ENCODE measurements at places on chromosomes 5 and 9.

- DNase-seq: no peak
These were observed 20.2 kb upstream of the AGXT2 start for GRCh38 chr5:35067985-35068384.

GRCh38 chr5:143495110-143495509, 91.6 kb upstream of the NR3C1 start:
- DNase-seq: no peak

GRCh38 chr9:135487281-135488012, 7.9 kb downstream of the PPP1R26 start:
- no peak for DNase-seq

DNA sequence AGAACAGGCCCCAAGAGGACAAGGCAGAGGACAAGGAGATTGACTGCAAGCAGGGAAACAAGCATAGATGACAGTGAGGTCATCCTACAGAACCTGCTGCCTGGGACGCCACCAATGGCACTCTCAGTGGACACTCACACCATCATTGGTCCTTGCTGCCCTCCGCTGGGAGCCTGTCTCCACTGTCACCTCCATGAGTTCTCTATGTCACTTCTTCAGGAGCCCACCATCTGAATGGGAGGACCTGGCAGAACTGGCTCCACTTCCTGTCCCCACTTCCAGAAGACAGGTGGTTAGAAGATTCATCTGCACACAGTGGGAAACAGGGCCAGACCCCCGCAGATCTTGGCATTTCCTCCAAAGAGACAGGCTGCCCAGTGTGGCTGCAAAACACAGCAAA, 188.9 kb downstream of the HSD17B3 start:
- DNase-seq: no peak

GRCh38 chr5:170612256-170612678, 108.4 kb downstream of the KCNIP1 start:
- no peak for DNase-seq

GRCh38 chr5:42851481-42851880, 39.8 kb upstream of the SELENOP start:
- DNase-seq: no peak

DNA sequence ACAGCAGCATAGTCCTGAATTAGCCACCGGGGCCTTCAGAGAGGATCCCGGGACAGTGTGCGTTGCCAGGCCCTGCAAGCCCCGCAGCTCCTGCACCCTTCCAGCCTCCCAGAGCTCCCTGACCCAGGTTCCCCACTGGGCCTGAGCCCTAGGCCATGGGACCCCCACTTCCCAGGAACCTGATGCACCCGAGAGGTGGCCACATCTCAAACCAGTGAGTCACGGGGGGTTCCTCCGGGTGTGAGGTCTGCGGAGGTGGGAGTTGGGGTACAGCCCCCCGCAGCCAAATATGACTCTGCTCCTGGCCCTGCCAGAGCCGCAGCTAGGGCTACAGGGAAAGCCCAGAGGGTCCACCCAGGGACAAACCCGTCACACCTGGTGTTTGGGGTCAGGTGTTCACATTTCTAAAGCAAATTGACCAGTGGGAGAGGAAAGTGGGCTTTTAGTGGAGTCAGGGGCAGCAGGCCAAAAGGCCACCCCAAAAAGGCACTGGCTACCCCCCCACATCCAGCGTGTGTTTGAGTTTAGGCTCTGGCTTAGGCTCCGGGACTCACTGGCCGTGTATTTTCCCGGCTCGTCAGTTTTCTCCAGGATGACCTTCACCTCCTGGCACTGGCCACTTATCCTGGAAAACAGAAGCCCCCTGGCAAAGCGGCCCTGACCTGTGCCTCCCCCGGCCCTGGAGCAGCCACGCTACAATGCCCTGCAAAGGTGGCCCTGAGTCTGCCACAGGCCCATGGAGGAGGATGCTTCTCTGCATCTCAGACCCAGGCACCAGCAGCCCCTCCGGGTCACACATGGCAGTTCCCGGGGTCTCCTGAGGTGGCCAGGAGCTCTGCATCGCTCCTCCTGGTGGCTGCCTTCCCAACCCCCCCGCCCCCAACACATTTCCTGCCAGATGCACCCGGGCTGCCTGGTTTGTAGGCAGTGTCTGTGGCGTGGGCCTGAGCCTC, 17.4 kb upstream of the OBP2B start:
- no peak for DNase-seq

- no peak for DNase-seq
These were observed 571.9 kb upstream of the BRINP1 start for GRCh38 chr9:119941091-119941490.

DNA sequence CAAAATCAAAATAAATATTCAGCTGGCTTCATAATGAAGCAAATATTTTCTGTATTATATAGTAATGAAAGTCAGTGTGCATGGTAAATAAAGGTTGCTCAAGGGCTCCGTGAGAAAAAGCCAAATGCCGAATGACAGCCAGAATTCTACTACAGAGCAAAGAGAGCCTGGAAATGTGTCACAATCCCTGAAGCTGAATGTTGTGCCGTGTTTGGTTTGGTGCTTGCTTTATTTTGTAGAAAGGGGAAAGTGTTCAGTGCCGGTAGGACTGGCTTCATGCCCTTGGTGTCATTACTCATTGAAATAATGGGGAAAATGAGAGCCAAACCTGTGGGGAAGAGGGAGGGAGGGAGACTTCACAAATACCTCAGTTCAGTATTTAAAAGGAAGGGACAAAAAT, 26.8 kb upstream of the ADAMTSL1 start:
- no peak for DNase-seq

GRCh38 chr9:135001526-135001925, 83.8 kb upstream of the FCN1 start:
- no peak for DNase-seq

DNA sequence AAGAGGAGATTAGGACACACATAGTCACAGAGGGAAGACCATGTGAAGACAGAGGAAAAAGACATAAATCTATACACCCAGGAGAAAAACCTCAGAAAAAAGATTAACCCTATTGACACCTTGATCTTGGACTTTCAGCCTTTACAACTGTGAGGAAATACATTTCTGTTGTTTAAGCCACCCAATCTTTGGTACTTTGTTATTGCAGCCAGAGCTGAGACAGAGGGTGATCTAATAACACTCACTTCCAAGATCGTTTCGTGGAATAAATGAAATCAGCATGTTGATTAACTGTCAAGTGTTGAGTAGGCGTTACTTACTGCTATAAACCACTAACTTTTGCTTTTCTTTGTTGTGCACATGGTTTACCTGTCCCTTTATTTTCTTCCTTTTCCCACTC, 361.2 kb upstream of the RIOK2 start:
- no peak for DNase-seq

DNA sequence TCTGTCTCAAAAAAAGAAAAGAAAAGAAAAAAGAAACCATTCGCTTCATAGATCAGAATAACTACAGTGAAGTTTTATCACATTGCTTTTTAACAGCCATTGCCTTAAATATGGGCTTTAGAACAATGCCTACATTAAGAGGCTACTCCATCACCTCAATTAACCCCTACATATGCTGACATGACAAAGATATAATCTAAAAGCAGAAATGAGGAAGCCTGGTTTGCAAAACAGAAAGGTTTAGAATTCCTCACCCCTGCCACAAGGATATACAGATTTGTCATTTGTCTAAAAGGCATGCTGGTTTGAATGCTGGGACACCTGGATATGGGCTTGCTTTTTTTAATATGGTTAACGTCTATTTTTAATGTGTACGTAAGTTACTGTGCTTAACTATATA, 1353.0 kb upstream of the C9orf72 start:
- DNase-seq: no peak

GRCh38 chr5:56100439-56101176, 105.8 kb upstream of the IL6ST start:
- DNase-seq: no peak

DNA sequence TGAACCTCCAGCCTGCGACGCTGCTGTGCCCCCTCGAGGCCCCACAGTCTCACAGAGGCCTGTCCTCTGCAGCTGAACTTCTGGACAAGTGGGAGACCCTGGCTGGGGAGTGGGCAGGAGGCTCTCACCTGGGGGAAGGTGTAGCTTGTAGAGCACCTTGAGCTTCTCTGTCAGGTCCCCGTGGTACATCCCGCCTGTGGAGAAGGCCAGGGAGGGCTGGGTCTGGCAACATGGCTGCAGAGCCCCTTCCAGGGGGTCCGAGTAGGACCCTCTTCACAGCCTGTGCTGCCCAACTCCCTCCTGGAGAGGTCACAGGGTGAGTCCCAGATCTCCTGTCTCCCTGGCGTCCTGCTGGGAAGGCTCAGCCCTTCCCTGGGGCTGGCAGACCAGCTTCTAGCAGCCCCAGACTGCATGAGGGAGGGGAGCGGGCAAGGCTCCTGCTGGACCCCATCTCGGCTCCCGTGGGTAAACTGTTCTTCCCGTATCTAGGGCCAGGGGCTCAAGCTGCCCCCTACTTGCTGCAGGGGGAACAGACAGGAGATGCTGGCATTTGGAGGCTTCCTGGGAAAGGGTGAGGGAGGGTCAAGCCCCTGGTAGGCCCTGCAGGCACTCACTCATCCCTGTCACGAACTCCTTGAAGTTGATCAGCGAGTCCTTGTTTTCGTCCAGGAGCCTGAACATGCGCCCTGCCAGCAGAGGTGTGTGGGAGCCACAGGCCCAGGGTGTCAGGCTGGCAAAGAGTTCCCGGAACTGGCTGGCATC, 11.2 kb upstream of the MRNIP start:
- DNase-seq: no peak
